ENCODE measurements at places on chromosomes 3 and 15.

- no peak for DNase-seq
Observed at GRCh38 chr3:2098398-2099027, at the start of gene CNTN4. TSS of gene CNTN4 (plus strand) at chr3:2098866.

GRCh38 chr3:5218815-5219214 lies 31.3 kb downstream of the EDEM1 start:
- DNase-seq: no peak

GRCh38 chr3:127656906-127657305 lies 15.8 kb upstream of the ABTB1 start:
- DNase-seq: no peak

DNA sequence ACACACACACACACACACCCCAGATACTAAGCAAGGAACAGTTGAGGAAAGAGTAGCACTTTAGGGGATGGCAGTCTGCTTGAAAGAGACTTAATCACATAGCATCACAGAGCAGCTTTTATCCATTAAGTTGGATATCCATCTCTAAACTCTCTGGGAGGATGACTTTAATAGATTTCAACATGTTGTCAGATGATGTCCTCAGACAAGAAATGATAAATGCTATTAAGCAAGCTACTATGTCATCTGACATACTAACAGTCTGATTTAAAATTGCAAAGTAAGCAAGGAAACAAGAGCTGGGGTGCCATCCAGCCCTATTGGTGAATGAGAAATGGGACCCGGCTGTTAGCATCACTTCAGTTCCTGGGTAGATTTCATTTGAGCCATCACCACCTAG lies 136.9 kb downstream of the PLCL2 start:
- no peak for DNase-seq

DNA sequence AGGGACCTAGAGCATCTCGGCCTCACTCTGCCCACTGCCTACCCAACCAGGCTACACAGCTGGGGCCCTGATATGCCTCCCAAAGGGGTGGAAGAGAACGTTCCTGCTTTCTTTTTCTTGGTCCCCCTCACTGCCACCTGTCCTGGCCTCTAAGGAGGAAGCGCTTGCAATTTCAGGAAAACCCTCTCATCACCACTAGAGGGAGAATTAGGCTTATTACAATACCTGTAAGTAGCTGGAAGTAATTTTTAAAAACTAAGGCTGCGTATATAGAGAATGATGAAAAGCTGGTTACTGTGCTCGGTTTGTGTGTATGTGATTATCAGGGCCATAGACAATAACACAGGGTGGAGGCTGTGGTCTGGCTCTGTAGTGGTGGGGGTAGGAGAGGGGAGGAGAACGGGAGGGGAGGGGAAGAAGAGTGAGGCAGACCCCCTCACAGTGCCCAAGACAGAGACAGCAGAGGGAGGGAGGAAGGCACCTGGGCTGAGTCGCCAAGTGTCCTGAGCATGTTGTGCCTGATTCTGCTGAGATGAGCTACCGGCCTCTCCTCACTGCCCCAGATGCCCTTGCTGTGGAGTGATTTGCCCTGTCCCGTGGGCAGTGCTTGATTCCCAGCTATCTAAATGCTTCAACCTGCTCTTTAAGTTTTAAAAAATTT lies 3.3 kb downstream of the GABRG3 start:
- DNase-seq: no peak

- no peak for DNase-seq
Observed at GRCh38 chr15:78676424-78677110, 35.6 kb upstream of the CHRNB4 start.

DNA sequence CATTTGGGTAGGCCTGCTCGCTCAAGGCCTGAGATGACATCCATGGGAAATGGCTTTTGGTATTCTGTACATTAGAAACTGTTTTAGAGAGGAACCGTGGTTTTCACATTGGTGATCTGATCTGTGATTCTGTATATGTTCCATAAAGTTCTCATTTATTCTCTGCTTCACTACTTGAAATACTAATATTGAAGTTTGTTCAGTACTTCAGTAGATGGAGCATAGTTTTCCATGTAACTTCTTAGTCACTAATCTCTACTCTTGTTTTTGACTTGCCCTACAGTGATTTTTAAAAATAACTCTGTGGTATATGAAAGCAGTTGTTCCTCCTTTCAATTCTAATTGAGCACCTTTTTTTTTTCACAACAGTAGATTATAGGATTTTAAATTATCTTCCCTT lies 66.5 kb downstream of the MBNL1 start:
- no peak for DNase-seq

GRCh38 chr3:111571907-111572460 lies 23.2 kb downstream of the ZBED2 start:
- DNase-seq: no peak

DNA sequence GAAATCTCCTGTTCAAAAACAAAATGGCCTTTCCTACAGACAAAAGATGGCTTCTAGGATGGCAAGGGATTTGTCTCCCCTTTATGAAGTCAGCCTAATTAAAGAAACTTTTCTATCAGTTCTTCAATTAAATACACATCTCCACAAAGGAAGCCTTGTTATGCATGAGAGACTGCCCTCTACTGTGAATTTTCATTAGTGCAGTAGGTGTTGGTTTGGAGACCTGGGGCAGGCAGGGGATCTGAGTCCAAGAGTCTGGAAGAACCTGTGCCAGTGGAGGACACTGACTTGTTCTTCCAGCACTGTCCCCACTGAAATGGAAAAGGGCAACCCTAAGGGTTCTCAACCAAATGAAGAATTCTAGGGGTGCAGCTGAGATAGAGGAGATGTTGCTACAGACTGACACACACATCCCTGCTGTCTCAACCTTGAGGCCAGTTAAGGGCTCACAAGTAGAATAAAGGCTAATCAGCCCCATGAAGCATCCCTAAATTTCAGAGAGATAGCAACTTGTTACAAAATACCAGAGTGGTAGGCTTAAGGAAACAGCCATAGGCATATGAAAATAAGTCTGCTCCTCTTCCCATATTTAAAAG lies 174.0 kb upstream of the PRICKLE2 start:
- no peak for DNase-seq

- no peak for DNase-seq
Observed at GRCh38 chr3:13976469-13976868, 96.6 kb upstream of the WNT7A start.
